GM04504 (cell line): ENCODE measurements at places on chromosomes 2 and 18.

GRCh38 chr18:36354989-36355388, 57.5 kb downstream of the FHOD3 start:
- DNase-seq, result peak; percentile 72

GRCh38 chr2:100526868-100527267, 35.9 kb upstream of the PDCL3 start:
- DNase-seq, result no peak

- no peak for DNase-seq
These were observed 236.8 kb downstream of the ZBTB7C start for GRCh38 chr18:48172226-48173006.

GRCh38 chr2:127884436-127884835, 1.3 kb downstream of the AMMECR1L start:
- DNase-seq, result peak; percentile 35

DNA sequence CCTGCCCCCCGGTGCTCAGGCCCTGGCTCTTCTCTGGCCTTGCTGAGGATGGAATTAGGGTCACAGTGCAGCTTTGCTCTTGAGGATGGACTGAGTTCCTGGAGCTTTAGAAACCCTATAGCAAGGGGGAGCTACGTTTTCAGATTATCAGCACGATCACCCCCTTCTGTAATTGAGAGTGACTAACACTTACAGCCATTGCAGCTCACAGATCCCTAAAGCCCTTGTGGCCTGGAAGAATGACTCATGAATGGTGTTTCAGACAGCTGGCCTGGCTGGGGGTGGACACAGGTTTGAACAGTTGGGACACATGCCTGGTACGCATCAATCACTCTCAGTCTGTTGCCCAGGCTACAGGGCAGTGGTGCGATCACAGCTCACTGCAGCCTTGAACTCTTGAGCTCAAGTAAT, 79.7 kb upstream of the IGFBP5 start:
- DNase-seq, result peak; percentile 91

DNA sequence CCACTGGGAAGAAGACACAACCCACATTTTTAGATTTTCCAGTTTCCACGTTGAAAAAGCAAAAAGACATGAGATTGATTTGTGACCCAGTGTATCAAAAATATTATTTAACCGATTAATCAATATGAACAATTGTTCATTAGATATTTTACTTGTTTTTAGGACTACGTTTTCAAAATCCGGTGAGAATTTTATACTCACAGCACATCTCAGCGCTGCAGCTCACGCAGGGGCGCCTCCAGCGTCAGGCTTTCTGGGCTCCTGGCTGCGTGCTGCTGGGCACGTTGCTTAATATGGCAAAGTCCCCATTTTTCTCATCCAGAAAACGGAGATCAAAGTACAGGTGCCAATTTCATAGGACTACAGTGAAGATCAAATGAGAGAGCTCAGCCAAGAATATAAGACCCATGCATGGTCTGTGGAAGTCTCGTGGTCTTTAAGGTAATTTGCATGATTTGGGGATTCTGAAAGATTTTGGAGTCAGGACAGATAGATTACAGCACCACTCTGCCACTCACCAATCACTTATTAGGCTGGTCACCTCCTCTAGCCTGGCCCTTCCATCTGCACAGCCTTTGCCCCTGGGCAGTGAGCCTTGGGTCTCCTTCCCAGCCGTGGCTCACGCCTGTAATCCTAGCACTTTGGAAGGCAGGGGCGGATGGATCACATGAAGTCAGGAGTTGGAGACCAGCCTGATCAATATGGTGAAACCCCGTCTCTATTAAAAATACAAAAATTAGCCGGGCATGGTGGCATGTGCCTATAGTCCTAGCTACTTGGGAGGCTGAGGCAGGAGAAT, 36.2 kb downstream of the PTPN18 start:
- no peak for DNase-seq

DNA sequence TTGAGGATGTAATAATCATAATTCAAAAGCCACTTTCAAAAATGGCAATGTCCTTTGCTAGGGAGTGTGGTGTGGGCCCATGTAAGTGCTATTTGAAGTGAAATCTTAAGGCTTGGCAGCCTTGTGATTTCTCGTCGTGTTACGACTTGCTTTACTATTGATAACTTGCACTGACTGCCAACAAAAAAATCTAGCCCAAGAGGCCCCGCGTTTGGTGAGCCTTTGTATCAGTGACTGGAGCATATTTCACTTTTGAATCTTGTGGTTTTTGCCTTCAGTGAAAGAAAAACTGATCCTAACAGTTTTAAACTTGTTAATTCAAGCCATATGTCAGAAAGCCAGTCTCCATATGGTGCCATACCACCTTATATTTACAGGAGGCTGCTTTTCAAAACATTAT, 248.0 kb downstream of the TMEM182 start:
- no peak for DNase-seq
